Kidney (tissue), 22 donors: ENCODE measurements at places on chromosomes 4 and X. TPM values are rescaled to one million over a fixed set of nuclear protein-coding genes. Genes with fewer than 3 reads are reported as not detected.

The KLHL15 gene
- 2.2 TPM for polyA plus RNA-seq

The SPANXC gene
- not detected for polyA plus RNA-seq

- peak; percentile 79 for DNase-seq
Measured at GRCh38 chr4:7812231-7812857, 127.3 kb downstream of the AFAP1 start.

DNA sequence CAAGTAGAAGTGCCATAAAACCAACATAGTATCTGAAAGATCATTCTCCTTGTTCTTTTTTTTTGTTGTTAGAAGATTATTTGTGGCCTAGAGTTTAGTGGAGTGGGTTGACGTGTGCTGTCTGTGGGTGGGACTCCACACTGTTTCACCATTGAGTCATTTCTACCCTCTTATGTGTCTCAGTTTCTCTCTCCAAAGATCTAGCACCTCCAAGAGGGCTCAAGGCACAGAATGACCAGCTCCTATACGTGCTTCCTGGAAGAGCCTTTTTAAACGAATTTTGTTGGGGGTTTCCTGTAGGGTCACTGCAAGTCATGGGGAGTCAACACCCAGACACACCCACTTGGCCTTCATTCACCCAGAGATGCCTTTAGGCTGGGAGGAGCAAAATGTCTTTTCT is 150.1 kb downstream of the KLF8 start:
- no peak for DNase-seq

DNA sequence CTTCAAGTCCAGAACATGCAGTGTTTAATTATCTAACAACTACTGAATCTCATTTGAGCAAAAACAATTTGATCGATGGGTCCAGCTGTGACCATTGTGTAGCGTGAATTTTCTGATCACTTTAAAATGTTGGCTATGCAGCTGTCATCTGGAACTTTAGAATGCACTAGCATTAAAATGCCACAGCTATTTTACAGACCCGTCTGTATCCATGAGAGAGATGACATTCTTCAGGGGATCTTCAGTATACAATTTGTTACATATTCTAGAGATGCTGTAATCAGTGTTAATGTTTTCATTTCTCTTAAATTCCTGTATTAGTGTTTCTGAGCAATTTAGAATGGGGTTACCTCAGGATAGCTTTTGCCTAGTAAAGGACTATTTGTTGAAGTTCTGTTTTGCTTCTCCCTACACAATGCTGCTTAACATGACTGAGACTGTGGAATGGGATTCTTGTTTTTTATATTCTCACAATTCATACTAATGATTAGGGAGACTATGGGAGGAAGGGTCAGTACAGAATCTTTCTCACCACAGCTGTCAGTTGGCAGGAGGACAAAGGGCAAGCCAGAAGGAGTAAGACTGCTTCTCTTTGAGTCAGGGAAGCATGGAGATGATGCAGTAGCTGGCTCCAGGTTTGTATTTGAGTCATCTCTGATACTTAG is 13.2 kb upstream of the CTSO start:
- no peak for DNase-seq
